Muscle of leg (tissue), 16 donors: ENCODE measurements at places on chromosomes 13 and 19. TPM values are rescaled to one million over a fixed set of nuclear protein-coding genes. Genes with fewer than 3 reads are reported as not detected.

- DNase-seq: no peak
Measured at GRCh38 chr13:98313023-98313921, 136.2 kb upstream of the RNF113B start.

DNA sequence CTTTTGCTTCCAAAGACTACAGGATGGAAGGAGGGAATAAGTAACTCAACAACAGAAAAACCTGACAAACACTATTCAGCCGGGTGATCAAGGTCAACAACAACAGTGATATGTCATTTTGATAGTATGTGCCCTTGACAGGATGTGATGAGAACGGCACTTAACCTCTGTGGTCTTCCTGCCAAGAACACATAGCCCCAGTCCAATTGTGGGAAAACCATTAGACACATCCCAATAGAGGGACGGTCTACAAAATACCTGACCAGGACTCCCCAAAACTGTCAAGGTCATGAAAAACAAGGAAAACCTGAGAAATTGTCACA is 43.1 kb upstream of the AMER2 start:
- no peak for DNase-seq

DNA sequence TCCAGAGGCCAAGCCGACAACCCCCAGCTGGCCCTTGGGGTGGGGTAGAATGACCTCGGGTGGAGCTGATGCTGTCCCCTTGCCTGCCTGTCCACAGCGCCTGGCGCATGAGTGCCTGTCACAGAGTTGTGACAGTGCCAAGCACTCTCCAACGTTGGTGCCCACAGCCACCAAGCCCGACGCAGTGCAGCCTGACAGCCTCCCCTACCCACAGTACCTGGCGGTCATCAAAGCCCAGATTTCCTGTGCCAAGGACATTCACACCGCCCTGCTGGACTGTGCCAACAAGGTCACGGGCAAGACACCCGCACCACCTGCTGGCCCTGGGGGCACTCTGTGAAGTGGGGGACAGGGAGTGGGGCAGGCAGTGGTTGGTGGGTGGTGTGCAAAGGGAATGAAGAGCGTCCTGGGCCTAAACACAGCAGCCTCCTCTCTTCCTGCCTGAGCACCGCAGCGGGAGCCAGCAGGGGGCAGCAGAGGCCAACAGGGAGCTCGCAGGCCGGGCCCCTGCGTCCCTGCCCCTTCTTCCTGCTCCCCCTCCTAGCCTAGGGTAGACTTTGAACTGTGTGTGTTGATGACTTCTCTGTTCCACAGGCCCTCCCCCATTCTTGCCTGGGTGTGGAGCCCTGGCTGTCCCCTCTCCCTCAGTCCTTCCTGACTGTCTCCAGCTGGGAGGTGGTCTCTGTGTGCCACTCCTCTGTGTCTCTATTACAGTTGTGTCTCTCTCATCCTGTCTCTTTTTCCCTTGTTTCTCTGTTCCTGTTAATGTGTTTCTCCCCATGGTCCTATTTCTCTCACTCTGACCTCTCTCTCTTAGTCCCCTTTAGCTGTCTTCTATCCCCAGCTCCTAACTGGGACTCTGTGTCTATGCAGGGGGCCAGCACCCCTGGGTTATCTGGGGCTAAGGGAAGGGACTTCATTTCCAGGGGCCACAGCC is 6.5 kb downstream of the MED29 start:
- DNase-seq: peak; percentile 91

- DNase-seq: peak; percentile 74
Measured at GRCh38 chr19:48510421-48511268, 990 bp downstream of the LMTK3 start.

- DNase-seq: peak; percentile 43
Measured at GRCh38 chr19:16417660-16418596, 53.8 kb downstream of the EPS15L1 start.

DNA sequence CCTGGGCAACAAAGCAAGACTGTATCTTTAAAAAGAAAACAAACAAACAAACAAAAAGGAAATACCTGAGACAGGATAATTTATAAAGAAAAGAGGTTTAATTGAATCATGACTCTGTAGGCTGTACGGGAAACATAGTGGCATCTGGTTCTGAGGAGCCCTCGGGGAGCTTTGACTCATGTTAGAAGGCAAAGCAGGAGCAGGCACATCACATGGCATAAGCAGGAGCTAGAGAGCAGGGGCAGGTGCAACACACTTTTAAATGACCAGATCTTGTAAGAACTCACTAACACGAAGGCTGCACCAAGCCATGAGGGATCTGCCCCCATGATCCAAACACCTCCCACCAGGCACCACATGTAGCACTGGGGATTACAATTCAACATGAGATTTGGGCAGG is 13.2 kb upstream of the OR10H2 start:
- no peak for DNase-seq

DNA sequence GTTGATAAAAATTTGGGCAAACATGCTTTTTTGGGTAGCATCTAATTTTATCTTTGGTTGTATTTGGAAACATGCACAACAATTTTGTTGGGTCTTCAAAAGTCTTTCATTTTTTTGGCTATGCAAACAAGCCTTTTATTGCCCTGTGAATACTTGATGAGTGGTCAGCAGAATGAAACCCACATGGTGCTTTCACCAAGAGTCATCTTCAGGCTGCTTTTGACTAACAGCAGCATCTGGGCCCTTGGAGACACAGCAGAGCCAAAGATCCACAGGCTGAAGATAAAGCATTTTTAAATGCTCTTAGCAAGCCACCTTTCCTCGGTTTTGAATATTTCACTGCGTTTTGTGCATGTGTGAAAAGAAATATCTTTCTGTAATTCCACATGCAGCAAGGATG is 154.9 kb downstream of the FGF9 start:
- peak; percentile 15 for DNase-seq

- peak; percentile 56 for DNase-seq
Measured at GRCh38 chr13:50893211-50893852, 16.3 kb upstream of the RNASEH2B start.

DNA sequence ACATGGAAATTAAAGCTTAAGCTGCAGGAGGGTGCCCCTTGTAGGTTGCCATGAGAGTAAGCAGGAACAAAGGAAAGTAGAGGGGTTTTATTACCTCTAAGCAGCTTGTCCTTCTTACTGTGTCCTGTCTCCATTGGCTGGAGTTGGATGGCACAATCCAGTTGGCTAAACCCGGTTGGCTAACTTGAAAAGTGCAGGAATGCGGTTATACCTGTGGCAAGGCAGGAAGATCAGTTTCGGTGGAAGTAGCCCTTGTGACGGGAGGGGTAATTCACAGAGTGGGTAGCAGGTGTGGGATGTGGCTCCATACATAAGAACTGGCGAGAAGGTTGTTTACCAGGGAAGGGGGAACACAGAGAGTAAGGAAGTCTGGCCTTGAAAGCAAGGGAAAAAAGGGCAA is 3.2 kb downstream of the ZNF726 start:
- DNase-seq: no peak

- no peak for DNase-seq
Measured at GRCh38 chr19:33622505-33622808, 704 bp downstream of the CHST8 start.

- DNase-seq: no peak
Measured at GRCh38 chr13:48994706-48995105, 19.0 kb downstream of the FNDC3A start.

GRCh38 chr19:10078329-10078728 is 7.8 kb upstream of the SHFL start:
- DNase-seq: no peak

- DNase-seq: no peak
Measured at GRCh38 chr13:42367831-42368230, 95.9 kb downstream of the AKAP11 start.

GRCh38 chr19:41734156-41734555 is 21.2 kb upstream of the CEACAM6 start:
- no peak for DNase-seq

GRCh38 chr19:51687791-51688670 is 5.1 kb upstream of the SPACA6 start:
- peak; percentile 85 for DNase-seq

- DNase-seq: no peak
Measured at GRCh38 chr19:7618348-7618747, 11.0 kb downstream of the XAB2 start.

GRCh38 chr19:1065606-1066109 is 1.3 kb upstream of the ARHGAP45 start:
- peak; percentile 49 for DNase-seq

DNA sequence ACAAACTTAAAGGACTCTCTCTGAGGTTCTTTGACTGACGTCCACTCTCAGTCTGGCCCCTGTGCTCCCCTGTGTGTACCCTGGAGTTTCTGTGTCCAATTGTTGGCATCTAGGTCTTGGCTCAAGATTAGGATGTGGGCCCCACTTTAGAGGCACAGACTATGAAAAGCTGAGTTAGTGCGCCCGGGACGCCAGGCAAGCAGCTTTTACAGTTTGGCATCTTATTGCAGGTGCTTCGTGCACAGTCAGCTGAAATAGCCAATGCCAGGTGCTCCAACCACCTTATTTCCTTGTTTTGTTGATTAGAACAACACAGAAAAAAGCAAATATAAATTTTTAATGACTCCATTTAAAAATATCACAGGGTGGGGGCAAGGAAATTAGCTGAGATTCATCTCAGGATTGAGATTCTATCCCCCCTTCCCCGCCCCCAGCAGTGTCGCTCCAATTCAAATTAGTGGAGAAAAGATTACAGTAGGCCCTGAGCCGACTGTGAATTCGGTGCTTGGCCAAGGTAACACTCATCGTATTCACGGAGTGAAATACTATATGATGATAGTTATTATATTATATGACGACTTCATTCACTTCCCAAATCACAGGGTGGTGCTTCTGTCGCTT is 4.3 kb downstream of the SOX1 start:
- DNase-seq: no peak

GRCh38 chr13:51843529-51843928 is 1.4 kb downstream of the TMEM272 start:
- no peak for DNase-seq

- peak; percentile 27 for DNase-seq
Measured at GRCh38 chr19:58401840-58402421, 6.5 kb downstream of the RNF225 start.

- DNase-seq: no peak
Measured at GRCh38 chr13:30744056-30744680, 8.8 kb downstream of the ALOX5AP start.

DNA sequence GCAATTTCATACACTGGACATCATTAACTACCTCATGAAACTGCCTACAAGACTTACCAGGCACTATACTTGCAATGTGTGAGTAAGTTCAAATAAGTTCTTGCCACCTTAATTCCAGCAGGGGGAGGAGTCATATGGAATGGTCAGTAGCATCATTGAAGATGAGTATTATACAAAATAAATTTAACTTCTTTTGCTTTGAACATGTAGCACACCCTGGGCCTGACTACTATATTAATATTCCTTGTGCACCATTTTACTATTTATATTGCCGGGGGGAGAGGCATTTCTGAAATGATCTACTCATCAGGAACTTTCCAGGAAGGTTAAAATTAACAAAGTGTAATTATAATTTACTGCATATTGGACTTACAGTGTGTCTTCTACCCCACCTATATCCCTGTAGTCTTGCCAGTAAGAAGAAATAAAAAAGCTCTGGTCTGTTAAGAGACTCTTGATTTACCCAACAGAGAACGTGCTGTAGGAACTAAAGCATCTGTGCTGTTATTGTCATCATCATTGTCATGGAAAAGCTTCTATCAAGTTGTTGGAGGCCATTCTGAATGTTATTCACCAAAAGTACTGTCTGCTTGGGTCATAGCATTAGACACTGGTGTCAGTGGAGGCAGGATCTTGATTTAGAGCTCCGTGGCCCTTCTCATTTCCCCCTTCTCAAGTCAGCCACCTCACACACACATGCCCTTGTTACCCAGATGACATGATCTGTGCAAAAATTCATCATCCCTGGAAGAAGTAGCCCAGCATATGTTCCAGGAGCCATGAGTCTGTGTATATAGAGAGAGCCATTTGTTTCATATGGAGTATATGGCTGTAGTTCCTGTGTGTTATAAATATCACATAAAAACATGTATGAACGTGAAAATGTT is 147.1 kb downstream of the MTUS2 start:
- DNase-seq: no peak

DNA sequence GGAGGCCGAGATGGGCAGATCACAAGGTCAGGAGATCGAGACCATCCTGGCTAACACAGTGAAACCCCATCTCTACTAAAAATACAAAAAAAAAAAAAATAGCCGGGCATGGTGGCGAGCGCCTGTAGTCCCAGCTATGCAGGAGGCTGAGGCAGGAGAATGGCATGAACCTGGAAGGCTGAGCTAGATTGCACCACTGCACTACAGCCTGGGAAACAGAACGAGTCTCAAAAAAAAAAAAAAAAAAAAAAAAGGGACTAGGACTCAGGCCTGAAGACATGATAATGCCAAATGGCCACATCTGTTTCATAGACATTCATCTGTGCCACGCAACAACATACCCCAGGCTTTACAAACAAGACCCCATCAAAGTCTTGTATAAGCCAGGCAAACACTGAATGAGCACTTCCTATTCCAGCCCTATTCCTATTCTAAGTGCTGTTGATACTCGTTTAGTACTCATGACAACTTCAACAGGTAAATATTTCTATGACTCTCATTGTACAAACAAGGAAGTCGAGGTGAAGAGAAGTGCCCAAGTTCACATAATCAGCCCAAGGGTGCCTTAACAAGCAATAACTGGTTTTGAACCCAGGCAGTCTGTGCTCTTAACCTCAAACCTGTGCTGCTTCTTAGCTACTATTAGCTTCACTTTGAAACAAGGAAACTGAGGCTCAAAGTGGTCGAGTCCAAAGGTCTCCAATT is 1.7 kb downstream of the B9D2 start:
- DNase-seq: no peak

DNA sequence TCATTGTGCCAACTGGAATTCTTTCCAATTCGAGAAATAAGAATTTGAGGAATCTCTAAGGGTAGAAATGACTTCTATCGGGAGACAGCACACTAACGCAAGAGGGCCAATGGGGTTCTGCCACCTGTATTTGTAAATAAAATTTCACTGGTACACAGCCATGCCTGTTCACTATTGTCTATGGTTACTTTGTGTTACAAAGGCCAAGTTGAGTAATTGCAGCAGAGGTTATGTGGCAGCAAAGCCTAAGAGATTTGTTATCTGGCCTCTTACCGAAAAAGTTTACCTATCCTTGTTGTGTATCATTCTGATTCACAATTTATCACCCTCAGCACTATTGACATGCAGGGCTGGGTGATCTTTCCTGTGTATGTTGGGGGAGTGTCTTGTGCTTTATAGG is 278.0 kb downstream of the KLF5 start:
- no peak for DNase-seq

CEACAM4 gene
- not detected for total RNA-seq

DDX39A gene
- total RNA-seq: 34.8 TPM

RFPL4A gene
- total RNA-seq: 0.62 TPM

ZNF571 gene
- total RNA-seq: 8.0 TPM

COMP gene
- 13.8 TPM for total RNA-seq

SHISA7 gene
- under 0.01 TPM for total RNA-seq

ATP8A2 gene
- 0.89 TPM for total RNA-seq

TMEM161A gene
- total RNA-seq: 18.5 TPM

CEACAM1 gene
- total RNA-seq: 0.62 TPM
